ENCODE measurements at places on chromosomes 3 and 15.
A peak's percentile ranks its signal among the peaks of the same experiment; 100 is the strongest.

- no peak for DNase-seq
Observed at GRCh38 chr15:86608461-86609205, 529.0 kb downstream of the AGBL1 start.

DNA sequence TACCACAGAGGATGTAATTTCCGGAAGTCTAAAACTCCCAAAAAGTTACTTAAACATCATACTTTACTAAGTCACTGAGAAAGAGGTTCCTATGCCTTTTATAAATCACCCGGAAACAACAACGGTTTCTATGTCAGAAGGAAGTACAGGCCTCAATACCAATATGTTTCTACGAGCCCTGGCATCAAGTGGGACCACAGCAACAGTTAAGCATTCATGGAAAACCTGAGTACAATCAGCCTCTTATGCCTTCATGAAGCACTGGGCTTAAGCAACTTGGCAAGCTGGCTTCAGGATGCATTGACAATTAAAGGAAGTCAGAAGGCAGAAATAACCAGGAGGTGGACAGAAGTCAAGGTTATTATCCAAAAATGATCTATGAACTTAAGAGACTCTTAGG lies 19.1 kb upstream of the B3GNT5 start:
- no peak for DNase-seq

- no peak for DNase-seq
Observed at GRCh38 chr15:27092390-27092789, 121.4 kb downstream of the GABRG3 start.

DNA sequence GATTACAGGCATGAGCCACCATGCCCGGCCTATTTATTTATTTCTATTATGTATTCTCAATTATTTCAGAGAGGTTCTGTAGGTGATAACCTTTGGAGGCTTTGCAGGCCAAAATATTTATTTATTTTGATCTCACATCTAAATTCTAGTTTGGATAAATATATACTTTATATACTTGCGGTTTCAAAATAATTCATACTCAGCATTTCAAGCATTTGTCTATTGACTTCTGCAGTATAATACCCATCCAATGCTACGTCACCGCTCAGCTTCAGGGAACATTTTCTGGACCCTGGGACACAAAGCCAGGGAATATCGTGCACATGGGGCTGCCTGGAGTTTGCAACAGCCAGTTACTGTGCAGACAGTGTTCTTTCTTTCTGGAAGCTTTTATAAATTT lies 22.6 kb downstream of the CGGBP1 start:
- no peak for DNase-seq

DNA sequence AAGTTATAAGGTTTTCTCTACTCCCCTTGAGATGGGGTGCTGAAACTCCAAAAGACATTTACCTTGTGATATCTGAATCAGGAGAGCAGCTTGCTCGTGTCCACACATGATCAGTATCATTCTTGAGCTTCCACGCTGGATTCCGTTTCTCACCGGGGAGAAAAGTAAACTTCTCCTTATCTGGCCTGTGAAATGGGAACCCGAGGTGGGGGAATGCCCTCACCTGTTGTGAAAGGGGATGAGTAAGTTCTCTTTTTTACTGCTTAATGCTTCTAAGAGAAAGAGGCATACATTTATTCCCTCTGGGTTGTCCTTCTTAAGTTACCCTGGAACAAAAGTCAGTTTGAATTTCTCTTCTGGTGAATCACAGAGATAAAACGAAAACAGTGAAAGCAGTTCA lies 440.5 kb upstream of the ADAMTS9 start:
- no peak for DNase-seq

GRCh38 chr15:63835211-63835568 lies 1.4 kb upstream of the HERC1 start:
- DNase-seq, result peak; percentile 11

- no peak for DNase-seq
Observed at GRCh38 chr15:70023769-70024491, 73.8 kb downstream of the TLE3 start.

- no peak for DNase-seq
Observed at GRCh38 chr3:141557961-141558706, 71.3 kb downstream of the RASA2 start.

- DNase-seq, result peak; percentile 50
Observed at GRCh38 chr15:73965094-73965757, 26.9 kb downstream of the STOML1 start.

- no peak for DNase-seq
Observed at GRCh38 chr3:134922866-134923265, 127.8 kb downstream of the EPHB1 start.
